ENCODE measurements at places on chromosomes 5 and 9. TPM values are rescaled to one million over a fixed set of nuclear protein-coding genes. Genes with fewer than 3 reads are reported as not detected.

The PARP8 gene
- total RNA-seq, result 41.1 TPM

The MACIR gene
- total RNA-seq, result 10.2 TPM

The AGXT2 gene
- not detected for total RNA-seq

The LHX6 gene
- not detected for total RNA-seq

The BNIP1 gene
- total RNA-seq, result 23.2 TPM

The SOHLH1 gene
- total RNA-seq, result not detected

The NLN gene
- total RNA-seq, result 33.4 TPM

The SPACA9 gene
- total RNA-seq, result 1.9 TPM

The ECM2 gene
- total RNA-seq, result not detected

The UBE2QL1 gene
- not detected for total RNA-seq

The BARHL1 gene
- not detected for total RNA-seq

The NRG2 gene
- 0.15 TPM for total RNA-seq

The ORM2 gene
- total RNA-seq, result not detected

The PCDHGB1 gene
- total RNA-seq, result not detected

The RNF180 gene
- not detected for total RNA-seq

The EQTN gene
- total RNA-seq, result not detected

The SLC22A5 gene
- 5.2 TPM for total RNA-seq

The NKD2 gene
- 0.59 TPM for total RNA-seq

The GLDC gene
- total RNA-seq, result 4.1 TPM

The ENG gene
- 20.5 TPM for total RNA-seq

The SLC23A1 gene
- total RNA-seq, result 0.65 TPM

The CDC42SE2 gene
- total RNA-seq, result 105 TPM

The GOLGA1 gene
- total RNA-seq, result 14.7 TPM
